ENCODE measurements at places on chromosomes 4 and X.

- DNase-seq: no peak
These were observed 4.1 kb upstream of the CSF2RA start for GRCh38 chrX:1264556-1264955.

GRCh38 chrX:15956681-15957080 is 102.1 kb upstream of the AP1S2 start:
- DNase-seq: no peak

DNA sequence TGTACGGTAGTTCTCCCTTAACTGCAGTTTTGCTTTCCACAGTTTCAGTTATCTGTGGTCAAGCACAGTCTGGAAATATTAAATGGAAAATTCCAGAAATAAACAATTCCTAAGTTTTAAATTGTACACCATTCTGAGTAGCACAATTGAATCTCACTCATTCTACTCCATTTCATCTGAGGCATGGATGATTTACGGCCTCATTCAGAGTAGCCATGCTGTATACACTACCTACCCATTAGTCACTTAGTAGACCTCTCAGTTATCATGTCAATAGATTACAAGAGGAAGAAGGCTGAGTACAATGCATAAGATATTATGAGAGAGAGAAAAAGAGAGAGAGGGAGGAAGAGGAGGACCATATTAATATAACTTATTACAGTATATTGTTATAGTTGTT is 77.5 kb downstream of the ENOX2 start:
- no peak for DNase-seq

DNA sequence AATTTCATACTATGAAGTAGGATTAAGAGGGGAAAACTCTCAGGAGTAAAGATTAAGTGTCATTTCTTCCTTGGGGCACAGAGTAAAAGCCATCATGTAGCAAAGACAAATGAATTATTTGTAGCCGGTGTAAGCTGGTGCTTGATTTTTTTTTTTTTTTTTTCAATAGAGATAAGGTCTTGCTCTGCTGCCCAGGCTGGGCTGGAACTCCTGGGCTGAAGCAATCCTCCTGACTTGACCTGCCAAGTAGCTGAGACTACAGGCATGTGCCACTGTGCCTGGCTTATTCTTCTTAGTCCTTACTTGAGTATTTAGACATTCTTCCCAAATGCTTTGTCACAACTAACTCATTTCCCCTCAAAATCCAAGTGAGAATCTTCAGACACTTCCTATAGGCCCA is 125.7 kb downstream of the STOX2 start:
- no peak for DNase-seq

DNA sequence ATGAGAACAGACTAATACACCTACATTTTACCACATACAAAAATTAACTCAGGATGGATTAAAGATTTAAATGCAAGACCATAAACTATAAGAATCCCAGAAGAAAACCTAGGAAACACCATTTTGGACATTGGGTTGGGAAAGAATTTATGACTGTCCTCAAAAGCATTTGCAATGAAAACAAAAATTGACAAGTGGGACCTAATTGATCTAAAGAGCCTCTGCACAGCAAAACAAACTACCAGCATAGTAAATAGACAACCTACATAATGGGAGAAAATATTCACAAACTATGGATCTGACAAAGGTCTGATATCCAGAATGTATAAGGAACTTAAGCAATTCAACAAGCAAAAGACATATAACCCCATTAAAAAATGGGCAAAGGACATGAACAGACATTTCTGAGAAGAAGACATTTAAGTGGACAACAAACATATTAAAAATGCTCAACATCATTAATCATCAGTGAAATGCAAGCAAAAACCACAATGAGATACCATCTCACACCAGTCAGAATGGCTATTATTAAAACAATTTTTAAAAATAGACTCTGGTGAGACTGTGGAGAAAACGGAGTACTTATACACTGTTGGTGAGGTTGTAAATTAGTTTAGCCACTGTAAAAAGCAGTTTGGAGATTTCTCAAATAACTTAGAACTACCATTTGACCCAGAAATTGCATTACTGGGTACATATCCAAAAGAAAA is 221.7 kb upstream of the DIPK2B start:
- DNase-seq: no peak

GRCh38 chr4:143186649-143187048 is 1.9 kb downstream of the USP38 start:
- no peak for DNase-seq

DNA sequence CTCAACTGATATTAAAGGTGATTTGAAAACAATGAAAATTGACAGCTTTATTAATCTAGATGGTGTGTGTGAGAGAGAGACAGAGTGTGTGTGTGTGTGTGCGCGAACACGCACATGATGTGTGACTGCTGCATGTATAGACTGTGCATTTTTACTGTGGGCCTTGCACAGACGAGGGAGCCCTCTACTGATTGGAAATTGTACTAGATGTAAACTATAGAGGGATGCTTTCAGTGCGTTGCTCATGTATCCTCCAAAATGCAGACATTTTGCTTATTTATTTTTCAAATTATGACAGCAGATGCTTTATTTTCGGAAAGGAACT is 168.4 kb upstream of the GK2 start:
- no peak for DNase-seq

DNA sequence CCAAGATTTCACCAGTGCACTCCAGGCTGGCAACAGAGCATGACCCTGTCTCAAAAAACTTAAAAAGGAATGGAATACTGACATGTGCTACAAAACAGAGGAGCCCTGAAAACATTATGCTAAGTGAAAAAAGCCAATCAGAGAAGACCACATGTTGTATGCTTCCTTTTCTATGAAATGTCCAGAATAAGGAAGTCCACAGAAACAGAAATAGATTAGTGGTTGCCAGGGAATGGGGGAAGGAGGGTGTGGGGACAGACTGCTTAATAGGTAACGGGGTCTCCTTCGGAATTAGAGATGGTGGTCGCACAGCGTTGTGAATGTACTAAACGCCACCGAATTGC is 30.1 kb upstream of the KIAA0232 start:
- DNase-seq: no peak

DNA sequence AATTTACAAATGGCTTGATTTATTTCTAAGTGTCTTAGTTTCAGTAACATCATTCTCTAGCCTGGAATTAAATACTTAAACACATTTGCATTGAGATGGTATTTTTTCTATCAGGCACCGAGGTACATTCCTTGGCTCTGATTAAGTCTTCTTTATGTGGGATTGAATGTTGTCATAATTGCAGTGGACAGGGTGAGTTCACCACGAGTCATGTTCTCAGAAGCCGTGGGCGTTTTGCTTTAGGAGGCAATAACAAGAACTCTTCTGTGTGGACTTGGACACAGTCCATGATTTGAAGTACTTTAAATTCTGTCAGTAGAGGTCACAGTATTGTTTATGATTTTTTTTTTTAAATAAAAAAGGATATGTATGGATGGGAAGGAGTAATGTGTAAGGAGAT is 57.1 kb upstream of the EFHC2 start:
- DNase-seq: no peak

DNA sequence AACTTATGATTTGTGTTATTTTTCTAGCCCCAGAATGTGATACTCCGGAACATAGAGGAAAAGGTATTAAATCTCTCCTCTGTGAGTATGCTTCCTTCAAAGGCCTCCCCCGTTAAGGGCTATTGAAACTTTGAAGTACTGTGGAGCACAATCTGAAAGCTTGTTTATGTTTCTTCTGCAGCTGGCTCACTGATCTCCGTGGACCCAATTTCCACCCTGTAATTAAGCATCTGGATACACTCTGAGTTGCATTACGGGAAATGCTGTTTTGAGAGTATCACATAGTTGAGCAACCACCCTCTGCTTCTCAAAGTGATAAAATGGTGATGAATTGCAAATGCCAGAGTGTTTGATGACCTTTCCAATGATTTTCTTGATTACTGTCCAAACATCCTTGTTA is 296.8 kb upstream of the PABPC5 start:
- no peak for DNase-seq

GRCh38 chrX:154545673-154546274 is 872 bp downstream of the G6PD start:
- DNase-seq: no peak

GRCh38 chr4:40940317-40940741 is 190.6 kb downstream of the NSUN7 start:
- DNase-seq: no peak

GRCh38 chr4:15781427-15782095 is 3.4 kb downstream of the CD38 start:
- no peak for DNase-seq

- no peak for DNase-seq
These were observed 41.3 kb downstream of the WDR1 start for GRCh38 chr4:10075158-10075863.

- no peak for DNase-seq
These were observed 15.8 kb downstream of the BRCC3 start for GRCh38 chrX:155086961-155087735.

DNA sequence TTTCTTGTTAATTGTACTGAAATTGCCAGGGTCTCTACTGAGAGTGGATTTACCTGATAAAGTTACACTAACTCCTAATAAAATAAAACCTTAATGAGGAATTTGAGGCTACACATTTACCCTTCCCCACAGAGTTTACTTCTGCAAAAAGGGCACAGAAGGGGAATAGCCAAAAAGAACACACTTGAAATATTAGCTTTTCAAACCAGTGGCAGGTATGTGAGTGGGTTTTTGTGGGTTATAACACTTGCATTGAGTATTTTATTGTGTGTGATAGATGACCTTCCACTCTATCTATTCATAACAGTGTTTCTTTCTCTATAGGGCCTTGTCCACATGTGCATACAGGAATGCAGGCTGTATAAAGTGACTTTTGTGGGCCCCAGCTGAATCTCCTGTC is 5.0 kb upstream of the GPR174 start:
- DNase-seq: no peak

DNA sequence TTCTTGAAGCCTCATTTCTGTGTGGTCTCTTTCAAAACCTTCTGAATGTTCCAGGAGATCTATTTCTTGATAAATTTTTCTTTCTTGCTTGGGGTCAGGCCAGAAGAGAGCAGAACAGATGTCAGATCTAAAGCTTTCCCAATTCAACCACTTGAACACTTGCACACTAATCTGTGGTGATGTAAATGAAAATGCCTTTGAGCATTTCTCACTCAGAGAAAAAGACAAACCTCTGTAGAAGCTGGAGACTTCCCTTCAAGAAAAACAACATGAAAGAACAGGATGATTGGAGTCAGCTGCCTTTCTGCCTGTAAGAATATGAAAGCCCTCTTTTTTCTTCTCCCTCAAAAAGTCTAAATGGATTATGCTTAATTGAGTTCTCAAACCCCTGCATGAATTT is 11.2 kb downstream of the IGFBP7 start:
- no peak for DNase-seq

DNA sequence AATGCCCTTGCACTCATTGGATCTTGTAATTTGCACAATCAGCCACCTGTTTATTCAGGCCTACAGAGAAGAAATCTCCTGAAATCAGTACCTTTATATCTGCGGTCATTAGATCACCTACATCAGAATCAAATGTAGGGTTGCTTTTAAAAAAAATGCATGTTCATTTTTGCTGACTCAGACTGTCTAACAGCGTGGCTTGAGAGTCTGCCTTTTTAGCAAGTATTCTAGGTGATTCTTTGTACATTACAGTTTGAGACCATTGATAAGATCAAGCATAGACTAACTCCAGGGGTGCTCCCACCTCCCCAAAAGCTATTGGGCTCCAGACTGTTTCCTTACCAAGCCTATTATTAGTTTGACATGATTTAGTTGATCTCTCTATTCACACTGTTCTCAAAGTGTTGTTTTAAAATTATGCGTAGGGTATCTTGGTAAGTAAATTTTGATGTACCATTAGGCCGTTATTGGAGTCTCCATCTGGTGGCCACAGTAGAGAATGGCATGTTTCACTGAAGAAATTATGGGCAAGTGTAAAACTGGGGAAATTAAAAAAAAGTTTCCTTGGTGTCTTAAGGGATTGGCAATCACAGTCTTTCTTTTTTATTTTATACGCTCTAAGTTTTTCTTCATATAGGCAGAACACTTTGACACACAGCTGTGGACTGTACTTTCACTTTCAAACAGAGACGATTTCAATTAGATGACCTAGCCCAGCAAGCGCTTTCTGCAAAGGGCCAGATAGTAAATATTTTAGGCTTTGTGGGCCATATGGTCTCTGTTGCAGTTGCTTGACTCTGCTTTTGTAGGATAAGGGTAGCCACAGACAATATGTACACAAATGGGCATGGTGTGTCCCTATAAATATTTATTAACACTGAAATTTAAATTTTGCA is 33.7 kb upstream of the MSL3 start:
- DNase-seq: no peak

DNA sequence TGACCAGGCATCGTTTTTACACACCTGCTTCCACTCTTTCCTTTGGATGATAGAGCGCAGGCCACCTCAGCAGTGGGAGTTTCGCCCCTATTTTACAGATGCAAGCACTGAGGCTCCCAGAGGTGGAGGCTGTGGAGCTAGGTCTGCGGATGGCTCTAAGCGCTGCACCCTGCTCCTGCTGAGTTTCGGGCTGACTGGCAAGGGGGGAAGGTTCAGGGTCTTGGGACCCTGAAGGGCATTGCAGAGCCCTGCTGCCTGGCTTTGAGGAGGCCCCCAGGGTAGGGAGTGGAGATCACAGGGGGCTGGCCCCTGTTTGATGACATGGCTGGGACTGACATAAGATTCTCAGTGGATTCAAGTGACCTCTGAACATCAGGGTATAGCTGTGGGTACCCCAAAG is 62.8 kb upstream of the NKX1-1 start:
- no peak for DNase-seq

GRCh38 chrX:9890681-9891091 is 76.5 kb upstream of the CLDN34 start:
- DNase-seq: no peak

GRCh38 chr4:77773101-77773500 is 46.1 kb downstream of the CNOT6L start:
- DNase-seq: no peak

- DNase-seq: no peak
These were observed 73.5 kb downstream of the MSN start for GRCh38 chrX:65740909-65741308.

DNA sequence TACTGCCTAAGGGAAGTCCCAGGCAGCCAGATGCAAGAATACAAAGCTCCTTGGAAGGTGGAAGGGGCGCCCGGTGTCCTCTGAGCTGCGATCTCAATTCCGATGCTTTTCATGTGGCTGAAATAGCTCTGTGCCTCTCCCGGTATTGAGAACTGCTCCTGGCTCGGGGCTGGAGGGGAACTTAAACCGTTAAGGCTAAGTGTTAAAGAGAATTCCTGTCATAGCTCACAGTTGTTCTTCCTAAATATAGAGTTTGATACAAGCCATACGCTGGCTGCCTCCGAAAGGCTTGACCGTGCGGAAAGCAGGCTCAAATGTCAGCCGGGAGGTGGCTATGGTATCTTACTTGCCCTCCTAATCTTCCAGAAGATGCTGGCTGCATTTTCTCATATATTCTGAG is at the start of gene SMPX:
Gene SMPX, minus strand, starts transcription at position 157 of the 400 bp plus-strand sequence. CDS start 3,826 bp downstream, outside the sequence.
- DNase-seq: no peak

DNA sequence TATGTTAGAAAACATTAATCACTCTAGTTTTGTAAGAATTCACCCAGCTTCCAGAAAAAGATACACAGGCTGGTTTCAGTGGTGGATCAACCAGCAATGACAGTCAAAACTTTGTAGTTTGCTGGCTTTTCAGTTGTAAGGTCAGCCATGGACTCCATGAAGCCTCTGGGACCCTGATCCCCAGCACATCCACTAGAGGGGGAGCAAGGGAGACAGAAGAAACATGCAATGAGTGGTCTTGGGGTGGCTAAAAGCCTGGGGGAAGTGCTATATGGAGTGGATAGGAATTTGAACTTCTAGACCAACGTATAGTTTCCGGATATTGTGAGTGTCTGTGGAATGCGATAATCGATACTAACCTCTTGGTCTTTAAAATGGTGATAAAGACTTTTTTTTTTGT is 72.7 kb downstream of the AFF2 start:
- DNase-seq: no peak
